HS-5 (cell line): ENCODE measurements at places on chromosomes 2 and 18.

DNA sequence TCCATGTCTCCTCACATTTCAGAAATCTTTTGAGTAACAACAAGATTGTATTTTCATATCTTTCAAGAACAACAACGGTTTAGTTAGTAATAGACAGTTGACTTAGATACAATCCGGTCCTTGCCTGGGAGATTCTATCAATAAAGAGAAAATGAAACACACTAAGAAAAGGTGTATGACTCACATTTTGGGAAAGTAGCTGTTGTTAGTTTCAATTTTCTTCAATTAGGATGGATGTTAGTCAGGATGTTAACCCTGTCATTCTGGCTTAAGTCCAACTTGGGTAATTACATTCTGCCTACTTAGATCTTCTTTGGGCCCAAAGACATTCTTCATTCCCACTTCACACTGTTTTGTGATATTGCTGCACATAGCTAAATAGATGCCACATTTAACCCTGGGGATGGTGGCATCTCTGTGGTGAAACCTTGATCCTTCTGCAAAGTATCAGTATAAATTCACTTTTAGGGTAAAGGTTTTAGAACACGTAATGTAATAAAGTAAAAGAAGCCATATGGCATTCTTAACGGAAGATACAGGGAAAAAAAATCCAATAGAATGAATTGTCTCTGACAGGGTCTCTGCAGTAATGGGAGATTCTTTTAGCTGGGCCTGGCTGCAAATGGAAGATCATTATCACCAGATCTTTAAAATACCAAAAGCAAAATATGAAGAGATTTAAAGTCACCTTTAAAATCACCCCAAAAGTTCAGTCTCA is 365.5 kb downstream of the FIGN start:
- DNase-seq: no peak

DNA sequence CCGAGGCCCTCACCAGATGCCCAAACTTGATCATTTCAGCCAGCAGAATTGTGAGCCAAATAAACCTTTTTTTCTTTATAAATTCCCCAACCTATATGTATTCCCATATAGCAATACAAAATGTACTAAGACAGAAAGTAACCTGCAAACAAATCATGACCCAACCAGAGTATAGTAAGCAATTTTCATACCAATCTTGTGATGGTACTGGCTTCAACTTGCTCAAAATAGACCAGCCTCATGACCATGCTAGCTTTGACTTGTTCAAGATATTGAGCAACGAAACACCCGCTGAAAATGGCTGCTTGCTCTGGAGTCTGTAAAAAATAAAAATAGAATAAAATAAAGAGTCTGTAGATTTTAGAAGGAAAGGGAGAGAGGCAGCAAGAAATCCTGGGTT is 97.6 kb downstream of the C1D start:
- DNase-seq: no peak

GRCh38 chr2:105215586-105216192 is 25.9 kb upstream of the GPR45 start:
- no peak for DNase-seq

- no peak for DNase-seq
These were observed 89.0 kb upstream of the RBMS1 start for GRCh38 chr2:160582490-160583145.

GRCh38 chr18:22152093-22152492 is 17.3 kb upstream of the GATA6 start:
- DNase-seq: no peak

- DNase-seq: no peak
These were observed 56.1 kb upstream of the SMAD7 start for GRCh38 chr18:49006641-49007454.

DNA sequence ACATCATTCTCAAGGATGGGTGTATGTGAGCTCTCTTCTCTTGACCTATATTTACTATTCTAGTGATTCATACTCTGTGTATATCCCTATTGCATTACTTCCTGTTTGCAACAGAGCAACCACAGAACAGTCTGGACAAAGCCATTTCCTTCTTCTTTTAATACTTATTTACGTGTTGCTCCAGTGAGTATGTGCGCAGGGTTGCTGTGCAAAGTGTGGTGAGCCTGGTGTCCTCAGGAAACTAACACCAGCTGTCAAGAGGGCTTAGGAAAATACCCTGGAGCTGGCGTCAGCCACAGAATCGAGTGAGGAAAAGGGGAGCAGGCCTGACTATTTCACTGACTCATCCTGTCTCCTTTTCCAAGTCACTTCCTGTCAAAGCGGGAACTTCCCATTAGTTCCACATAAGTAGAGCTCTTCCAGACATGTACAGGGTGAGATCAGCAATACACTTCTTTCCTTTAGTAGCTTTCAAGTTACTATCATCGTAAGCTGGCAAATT is 214.1 kb upstream of the COPS8 start:
- peak; percentile 100 for DNase-seq

DNA sequence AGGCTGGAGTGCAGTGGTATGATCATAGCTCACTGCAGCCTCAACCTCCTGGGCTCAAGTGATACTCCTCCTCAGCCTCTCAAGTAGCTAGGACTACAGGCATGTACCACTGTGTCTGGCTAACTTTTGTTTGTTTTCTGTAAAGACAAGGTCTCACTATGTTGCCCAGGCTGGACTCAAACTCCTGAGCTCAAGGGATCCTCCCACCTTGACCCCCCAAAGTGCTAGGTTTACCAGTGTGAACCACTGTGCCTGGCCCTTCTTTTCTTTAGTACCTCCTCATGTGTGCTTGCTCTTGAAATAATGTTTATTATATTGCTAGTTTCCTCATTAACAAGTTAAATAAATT is 19.0 kb upstream of the COBLL1 start:
- DNase-seq: no peak

DNA sequence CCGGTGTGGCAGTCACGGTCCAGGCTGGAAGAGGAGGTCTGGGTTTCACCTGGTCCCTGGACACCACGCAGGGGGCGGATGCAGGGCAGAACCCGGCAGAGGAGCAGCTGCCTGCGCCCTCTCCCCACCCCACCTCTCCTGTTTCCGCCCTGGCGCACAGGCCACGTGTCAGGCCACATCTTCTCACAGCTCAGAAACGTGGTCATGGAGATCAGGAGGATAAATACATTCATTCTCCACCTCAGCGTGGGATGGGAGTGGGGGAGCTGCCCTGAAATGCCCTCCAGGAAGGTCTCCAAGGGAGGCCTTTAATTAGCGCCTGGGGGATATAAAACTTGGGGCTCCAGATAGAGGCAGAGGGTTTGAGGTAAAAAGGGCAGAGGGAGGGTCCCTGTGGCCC is 142.0 kb downstream of the KCTD1 start:
- no peak for DNase-seq

- DNase-seq: no peak
These were observed 30.7 kb downstream of the ATP8B1 start for GRCh38 chr18:57772387-57772799.

DNA sequence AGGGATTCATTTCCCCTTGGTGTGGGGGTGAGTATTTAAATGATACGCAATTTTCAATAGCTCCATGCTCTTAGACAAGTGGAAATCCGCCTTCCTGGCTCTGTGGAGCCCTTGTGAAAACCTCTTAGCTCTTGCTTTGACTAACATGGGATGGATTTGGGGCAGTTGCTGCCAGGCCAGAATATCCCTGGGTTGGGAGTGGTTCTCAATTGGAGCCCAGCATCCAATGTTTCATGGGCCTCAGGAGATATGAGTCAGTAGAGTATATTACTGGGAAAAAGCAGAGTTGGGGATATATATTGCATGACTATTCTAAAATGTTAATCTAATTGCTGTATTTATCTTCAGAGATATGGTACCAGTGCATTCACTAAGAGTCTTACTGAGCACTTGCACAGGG is 104.4 kb upstream of the IL1R2 start:
- DNase-seq: no peak

DNA sequence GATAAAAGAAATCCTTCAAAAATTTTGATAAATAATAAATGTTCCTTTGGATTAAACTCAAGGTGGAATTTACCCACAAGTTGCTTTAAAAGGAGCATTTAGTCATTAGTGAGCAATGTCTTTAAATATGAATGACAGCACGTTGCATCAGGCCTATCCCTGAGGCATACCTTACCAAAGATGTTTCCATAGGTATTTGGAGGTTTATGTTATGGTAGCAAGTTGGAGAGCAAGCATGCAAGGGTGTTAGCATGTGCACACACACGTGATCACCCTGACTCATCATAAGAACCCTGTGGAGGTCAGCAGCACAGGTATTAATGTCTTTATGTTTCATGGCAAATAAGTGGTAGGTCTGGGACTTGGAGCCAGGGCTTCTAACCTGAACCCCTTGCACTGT is 159.9 kb downstream of the ACTR3 start:
- no peak for DNase-seq

GRCh38 chr18:55034742-55035141 is 75.5 kb upstream of the CCDC68 start:
- no peak for DNase-seq

GRCh38 chr2:197263077-197263476 is 47.5 kb downstream of the ANKRD44 start:
- DNase-seq: no peak

DNA sequence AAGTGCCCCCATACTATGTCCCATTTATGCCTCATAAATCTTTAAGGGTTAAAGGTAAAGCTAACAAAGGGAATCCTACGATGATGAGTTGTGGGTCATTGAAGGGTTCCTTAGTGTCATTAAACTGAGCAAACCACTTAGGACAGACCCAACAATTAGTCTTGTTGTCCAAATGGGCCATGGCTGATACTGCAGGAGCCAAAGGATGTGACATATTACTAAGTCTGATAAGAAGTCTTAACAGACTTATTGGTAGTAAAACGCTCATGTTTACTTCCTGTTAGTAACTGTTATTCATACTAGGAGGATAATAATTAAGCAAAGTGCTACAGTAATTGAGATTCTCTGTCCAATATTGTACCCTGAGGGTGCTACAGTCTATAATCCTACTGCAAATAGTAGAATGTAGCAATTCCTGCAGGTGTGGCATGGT is 96.8 kb downstream of the PTPN4 start:
- DNase-seq: no peak

GRCh38 chr2:18799397-18799796 is 210.0 kb upstream of the NT5C1B start:
- DNase-seq: no peak

DNA sequence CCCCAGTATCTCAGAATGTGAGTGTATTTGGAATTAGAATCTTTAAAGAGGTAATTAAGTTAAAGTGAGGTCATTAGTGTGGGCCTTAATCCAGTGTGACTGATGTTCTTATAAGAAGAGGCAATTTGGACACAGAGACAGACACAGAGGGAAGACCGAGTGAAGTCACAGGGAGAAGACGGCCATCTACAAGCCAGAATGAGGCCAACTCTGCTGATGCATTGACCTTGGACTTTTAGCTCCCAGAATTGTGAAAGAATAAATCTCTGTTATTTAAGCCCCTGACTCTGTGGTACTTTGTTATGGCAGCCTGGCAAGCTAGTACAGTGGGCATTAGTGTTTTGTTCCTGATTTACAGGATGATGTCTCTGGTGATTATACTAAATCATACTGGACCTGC is 64.6 kb downstream of the LTBP1 start:
- no peak for DNase-seq

DNA sequence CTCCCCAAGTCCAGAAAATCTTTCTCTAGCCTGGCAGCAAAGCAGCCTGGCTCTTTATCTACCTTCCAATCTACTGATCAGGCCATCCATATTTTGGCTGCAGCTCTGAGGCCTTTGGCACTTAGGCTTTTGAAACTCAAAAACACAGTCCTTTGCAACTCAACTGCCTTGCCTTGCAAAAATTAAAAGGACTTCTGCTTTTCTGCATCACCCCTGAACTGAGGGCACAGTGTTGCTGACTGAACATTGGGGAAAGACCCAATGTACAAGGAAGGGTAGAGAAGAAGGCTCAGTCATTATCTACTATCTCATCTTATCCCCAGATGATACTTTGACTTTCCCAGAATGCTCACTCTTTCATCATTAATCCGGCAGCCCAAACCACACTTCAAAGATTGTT is 625.5 kb downstream of the ARHGAP15 start:
- no peak for DNase-seq

DNA sequence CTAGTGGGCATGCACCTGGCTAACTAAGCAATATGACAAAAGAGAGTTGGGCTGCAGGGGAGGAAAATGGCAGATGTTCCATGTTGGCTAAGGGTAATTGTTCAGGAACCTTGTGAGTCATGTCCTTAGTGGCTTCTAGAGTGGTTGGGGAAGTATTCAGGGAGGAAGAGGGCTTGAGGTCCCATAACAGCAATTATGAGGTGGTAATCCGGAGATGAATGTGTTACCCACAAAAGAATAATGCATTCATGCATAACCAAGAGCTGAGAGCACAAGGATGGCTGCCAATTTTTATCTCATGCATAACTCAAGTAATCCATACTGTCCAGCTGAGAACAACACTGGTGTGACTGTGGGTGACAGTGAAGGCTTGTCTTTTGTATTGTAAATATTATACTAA is 42.9 kb downstream of the TMEFF2 start:
- DNase-seq: peak; percentile 73

GRCh38 chr18:13184396-13184795 is 34.2 kb upstream of the LDLRAD4 start:
- no peak for DNase-seq

GRCh38 chr2:95310651-95311050 is 13.5 kb downstream of the KCNIP3 start:
- no peak for DNase-seq

- no peak for DNase-seq
These were observed 139.8 kb downstream of the RPIA start for GRCh38 chr2:88831071-88831791.

GRCh38 chr2:12070581-12070980 is 324.1 kb downstream of the LPIN1 start:
- no peak for DNase-seq

- no peak for DNase-seq
These were observed 7.1 kb upstream of the CEP68 start for GRCh38 chr2:65049010-65049639.

- no peak for DNase-seq
These were observed 39.8 kb upstream of the RAB1A start for GRCh38 chr2:65169760-65170136.

- DNase-seq: no peak
These were observed 179.5 kb downstream of the PPP1R1C start for GRCh38 chr2:182165202-182165601.

GRCh38 chr2:108412995-108413710 is 35.4 kb downstream of the SULT1C4 start:
- peak; percentile 80 for DNase-seq

DNA sequence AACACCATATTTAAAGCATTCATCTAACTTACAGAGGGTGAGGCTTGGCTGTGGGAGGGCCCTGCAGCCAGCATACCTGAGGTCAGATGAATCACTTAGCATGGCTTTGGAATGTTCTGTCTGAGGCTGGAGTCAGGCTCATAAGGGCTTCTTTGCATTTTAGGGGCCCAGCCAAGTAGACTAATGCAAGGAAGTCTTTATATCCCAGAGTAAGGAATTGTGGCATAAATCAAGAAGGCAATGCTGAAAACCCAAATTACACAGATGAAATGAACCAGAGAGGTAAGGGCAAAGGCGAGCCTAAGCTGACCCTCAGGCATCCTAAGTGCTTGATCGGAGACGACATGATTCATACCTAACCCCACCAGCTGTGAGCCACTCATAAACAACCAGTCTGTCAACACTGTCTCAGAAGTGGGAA is 383.6 kb downstream of the DCC start:
- DNase-seq: no peak

GRCh38 chr2:67851956-67852824 is 210.6 kb downstream of the C1D start:
- DNase-seq: no peak
